ENCODE measurements at places on chromosomes 6 and 20. TPM values are rescaled to one million over a fixed set of nuclear protein-coding genes. Genes with fewer than 3 reads are reported as not detected.

- peaks cover 4% of the 10 kb centered on the region for H3K4me1 ChIP-seq
- peak within 1 kb of the TSS; percentile 71 for H3K27ac ChIP-seq
- peak; percentile 22 for DNase-seq
These were observed at the start of gene HLA-DOA for GRCh38 chr6:33008944-33009861. HLA-DOA (minus strand) TSS chr6:33009591.

SYCP2L gene
- total RNA-seq = 1.3 TPM

HCRTR2 gene
- total RNA-seq = not detected

RIPOR3 gene
- total RNA-seq = 2.4 TPM

DNA sequence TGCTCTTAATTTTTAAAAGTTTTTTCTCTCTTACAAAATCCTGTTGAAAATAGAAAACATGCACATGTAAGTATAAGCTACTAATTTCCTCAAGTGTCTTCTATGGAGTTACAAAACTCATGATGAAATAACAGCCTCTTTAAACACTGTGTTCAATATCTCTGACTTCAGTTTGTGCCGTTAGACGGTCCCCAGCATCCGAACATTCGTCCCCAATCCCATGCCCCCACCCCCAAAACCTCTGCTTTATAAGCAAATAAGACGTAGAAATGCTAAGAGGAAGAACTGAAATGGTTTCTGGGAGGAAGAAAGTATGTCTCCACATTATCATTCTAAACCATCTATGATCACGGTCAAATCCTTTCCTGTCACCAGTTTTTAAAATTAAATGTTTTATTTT lies 31.7 kb upstream of the MYB start:
- no peaks in the 10 kb centered on the region for H3K27me3 ChIP-seq
- no peak overlapping the region for H3K27ac ChIP-seq
- no peaks in the 10 kb centered on the region for H3K36me3 ChIP-seq

GRCh38 chr6:35508027-35508426 lies 4.7 kb downstream of the TULP1 start:
- no peaks in the 10 kb centered on the region for H3K27me3 ChIP-seq
- H3K27ac ChIP-seq = no peak overlapping the region
- H3K4me3 ChIP-seq = no peak overlapping the region
- H3K36me3 ChIP-seq = no peaks in the 10 kb centered on the region
- no peaks in the 10 kb centered on the region for H3K4me1 ChIP-seq

- no peak overlapping the region for H3K27ac ChIP-seq
- H3K4me1 ChIP-seq = no peaks in the 10 kb centered on the region
- DNase-seq = no peak
These were observed 64.2 kb downstream of the STK35 start for GRCh38 chr20:2165871-2166270.

DNA sequence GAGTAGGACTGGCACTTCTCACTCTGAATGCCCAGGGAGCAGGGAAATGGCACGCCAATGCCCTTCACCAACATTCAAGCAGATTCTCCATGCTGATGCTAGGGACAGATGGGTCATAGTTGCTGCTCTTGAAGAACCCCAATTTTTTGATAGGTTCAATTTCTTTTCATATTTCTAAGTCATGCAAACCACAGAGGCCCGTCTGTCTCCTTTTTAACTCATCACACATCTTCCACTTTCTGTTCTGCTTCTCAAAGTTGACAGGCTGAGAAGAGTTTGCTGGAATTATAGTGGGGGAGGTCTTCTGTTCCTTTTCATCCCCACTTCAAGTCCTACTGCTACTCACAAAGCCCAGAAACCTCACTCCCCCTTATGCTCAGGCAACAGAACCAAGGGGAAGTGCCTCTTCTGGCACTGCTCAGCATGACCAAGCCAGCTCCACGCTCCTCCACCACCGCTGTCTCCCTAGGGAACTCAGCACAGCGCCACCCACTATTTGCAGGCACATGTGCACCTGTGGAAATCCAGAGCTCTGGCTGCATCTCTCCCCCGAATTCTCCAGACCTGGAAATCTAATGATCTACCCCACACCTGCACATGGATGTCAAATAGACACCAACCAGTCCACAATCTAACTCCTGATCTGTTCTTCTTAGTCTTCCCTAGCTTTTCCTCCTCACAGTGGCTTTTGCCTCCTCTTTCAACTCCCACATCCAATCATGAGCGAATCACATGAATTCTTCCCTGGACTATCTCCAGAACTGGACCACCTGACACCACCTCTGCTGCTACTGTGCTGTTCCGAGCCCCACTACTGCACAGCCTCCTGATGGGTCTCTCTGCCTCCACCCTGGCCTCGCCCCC lies 10.7 kb downstream of the ZBTB24 start:
- no peaks in the 10 kb centered on the region for H3K27me3 ChIP-seq
- H3K36me3 ChIP-seq = peaks cover 97% of the 10 kb centered on the region
- H3K4me3 ChIP-seq = no peak overlapping the region
- no peaks in the 10 kb centered on the region for H3K4me1 ChIP-seq

CD109 gene
- total RNA-seq = 30.5 TPM

GRCh38 chr6:169165561-169166300 lies 87.9 kb downstream of the THBS2 start:
- H3K27me3 ChIP-seq = peaks cover 4% of the 10 kb centered on the region
- no peaks in the 10 kb centered on the region for H3K36me3 ChIP-seq
- no peak overlapping the region for H3K4me3 ChIP-seq
- no peaks in the 10 kb centered on the region for H3K4me1 ChIP-seq

DNA sequence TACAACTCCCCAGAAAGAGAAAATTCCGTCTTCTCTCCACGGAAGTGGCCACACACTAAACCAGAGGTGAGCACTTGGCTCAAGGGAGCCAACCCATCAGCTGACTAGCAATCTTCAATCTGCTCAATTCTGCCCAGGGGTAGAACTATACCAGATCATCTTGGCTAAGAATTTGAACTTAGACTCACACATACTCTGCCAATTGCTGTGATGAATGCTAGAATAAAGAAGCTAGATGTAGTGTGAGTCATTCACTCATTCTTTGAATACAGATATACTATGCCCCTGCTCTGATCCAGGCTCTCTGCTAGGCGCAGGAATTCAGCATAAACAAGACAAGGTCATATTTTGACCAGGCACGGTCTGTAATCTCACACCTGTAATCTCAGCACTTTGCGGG lies 147.9 kb upstream of the SHLD1 start:
- DNase-seq = no peak
- H3K27me3 ChIP-seq = no peaks in the 10 kb centered on the region
- peaks cover 33% of the 10 kb centered on the region for H3K4me1 ChIP-seq
- H3K36me3 ChIP-seq = peaks cover 58% of the 10 kb centered on the region
- no peak overlapping the region for H3K4me3 ChIP-seq

DNA sequence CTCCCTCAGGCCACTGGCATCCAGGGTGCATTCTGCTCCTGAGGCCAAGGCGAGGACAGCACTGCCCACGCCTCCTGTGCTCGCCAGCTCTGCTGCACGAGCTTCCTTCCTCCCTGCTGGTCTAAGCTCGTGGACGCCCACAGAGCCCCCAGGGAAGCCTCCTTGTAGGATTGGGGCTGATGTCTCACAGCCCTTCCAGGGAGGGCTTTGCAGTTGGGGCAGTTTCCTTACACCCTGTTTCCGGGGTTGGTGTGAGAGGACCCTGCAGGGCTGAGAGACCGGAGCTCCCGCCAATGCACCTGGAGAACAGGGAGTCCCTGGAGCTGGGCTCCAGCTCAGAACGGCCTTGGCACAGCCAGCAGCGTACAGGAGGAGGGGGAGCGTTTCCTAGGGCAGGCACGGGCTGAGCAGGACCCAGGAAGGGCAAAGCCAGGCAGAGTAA lies 172.4 kb upstream of the PDE10A start:
- H3K36me3 ChIP-seq = no peaks in the 10 kb centered on the region
- no peak overlapping the region for H3K27ac ChIP-seq
- peak; percentile 48 for DNase-seq
- no peaks in the 10 kb centered on the region for H3K4me1 ChIP-seq

RAB44 gene
- total RNA-seq = not detected

DNA sequence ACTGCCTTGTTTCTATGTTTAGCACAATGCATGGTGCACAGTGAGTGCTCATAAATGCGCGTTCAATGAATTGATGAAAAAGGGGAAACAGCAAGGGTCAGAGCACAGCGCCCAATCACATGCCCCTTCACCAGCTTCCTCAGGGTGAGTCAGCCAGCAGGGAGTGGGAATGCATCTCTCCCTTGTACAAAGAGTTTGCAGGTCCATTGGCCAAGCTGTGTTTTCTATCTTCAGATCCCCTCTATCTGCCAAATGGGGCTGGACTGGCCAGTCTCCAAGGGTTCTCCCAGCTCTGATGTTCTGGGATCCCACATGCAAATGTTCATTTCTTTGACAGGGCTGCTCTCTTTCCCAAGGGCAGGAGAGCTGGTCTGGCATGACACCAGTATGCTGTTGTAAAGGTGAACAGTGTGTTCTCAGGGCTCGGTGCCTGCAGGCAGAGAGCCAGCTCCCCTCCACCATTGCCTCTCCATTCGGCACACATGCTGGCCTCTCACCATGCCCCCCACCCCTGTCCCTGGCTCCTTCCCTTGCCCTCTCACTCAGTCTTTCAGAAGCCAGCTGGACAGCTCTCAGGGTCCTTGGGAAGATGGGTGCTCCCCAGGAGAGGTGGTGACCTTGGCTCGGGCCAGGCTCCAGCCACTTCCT lies 25.0 kb downstream of the ANGPT4 start:
- no peak overlapping the region for H3K4me3 ChIP-seq
- peak; percentile 75 for DNase-seq
- H3K27me3 ChIP-seq = no peaks in the 10 kb centered on the region
- H3K36me3 ChIP-seq = no peaks in the 10 kb centered on the region
- peaks cover 13% of the 10 kb centered on the region for H3K4me1 ChIP-seq

- H3K36me3 ChIP-seq = no peaks in the 10 kb centered on the region
- no peak for DNase-seq
- peaks cover 5% of the 10 kb centered on the region for H3K4me1 ChIP-seq
- no peaks in the 10 kb centered on the region for H3K27me3 ChIP-seq
- H3K27ac ChIP-seq = no peak overlapping the region
- no peak overlapping the region for H3K4me3 ChIP-seq
These were observed 4.4 kb upstream of the STX16 start for GRCh38 chr20:58646703-58647102.

- no peak overlapping the region for H3K4me3 ChIP-seq
- no peaks in the 10 kb centered on the region for H3K27me3 ChIP-seq
These were observed 174.1 kb downstream of the CARMIL1 start for GRCh38 chr6:25453288-25453687.

DNA sequence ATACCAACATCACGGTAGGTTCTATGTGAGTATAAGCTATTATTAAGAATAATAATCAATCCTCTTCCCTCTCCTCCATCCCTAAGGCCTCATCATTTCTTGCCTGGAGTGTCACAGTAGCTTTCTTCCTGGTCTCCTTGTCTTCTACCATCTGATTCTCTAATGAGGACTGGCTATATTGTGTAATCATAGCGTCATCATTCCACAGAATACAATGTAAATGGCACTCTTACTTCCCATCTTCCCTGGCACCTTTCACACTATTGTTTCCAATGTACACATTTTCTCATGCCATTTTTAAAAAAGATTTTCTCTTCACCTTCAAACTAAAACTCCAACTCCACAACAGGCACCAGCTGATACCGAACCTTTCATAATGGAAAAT lies 2.2 kb upstream of the BTN3A2 start:
- no peaks in the 10 kb centered on the region for H3K36me3 ChIP-seq
- peaks cover 12% of the 10 kb centered on the region for H3K4me1 ChIP-seq
- no peak overlapping the region for H3K4me3 ChIP-seq
- H3K27me3 ChIP-seq = no peaks in the 10 kb centered on the region
- no peak for DNase-seq

FOXF2 gene
- not detected for total RNA-seq

- no peak for DNase-seq
- H3K27me3 ChIP-seq = no peaks in the 10 kb centered on the region
- no peak overlapping the region for H3K27ac ChIP-seq
- no peaks in the 10 kb centered on the region for H3K4me1 ChIP-seq
- no peak overlapping the region for H3K4me3 ChIP-seq
These were observed 727.6 kb downstream of the PTPRT start for GRCh38 chr20:42461965-42462593.

SLC22A7 gene
- not detected for total RNA-seq

DNA sequence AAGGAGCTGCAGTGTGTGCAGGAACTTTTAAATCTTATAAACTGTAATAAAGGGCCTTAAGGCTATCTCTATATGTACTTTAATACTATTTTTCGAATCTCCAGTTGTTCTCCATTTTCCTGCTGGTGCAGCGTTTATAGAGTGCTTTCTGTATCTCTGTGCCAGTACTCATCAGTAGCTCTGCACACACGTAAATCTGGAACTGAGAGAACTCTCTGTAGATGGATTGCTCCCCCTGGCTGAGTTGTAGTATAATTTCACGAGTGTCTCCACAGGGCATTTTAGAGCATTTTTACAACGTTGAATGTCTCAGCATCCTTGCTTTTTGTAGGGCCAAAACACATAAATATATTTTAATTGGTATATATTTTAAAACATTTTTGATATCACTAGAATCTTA lies 256.5 kb downstream of the TRDN start:
- DNase-seq = no peak
- H3K27me3 ChIP-seq = no peaks in the 10 kb centered on the region
- H3K27ac ChIP-seq = no peak overlapping the region
- no peak overlapping the region for H3K4me3 ChIP-seq

DNA sequence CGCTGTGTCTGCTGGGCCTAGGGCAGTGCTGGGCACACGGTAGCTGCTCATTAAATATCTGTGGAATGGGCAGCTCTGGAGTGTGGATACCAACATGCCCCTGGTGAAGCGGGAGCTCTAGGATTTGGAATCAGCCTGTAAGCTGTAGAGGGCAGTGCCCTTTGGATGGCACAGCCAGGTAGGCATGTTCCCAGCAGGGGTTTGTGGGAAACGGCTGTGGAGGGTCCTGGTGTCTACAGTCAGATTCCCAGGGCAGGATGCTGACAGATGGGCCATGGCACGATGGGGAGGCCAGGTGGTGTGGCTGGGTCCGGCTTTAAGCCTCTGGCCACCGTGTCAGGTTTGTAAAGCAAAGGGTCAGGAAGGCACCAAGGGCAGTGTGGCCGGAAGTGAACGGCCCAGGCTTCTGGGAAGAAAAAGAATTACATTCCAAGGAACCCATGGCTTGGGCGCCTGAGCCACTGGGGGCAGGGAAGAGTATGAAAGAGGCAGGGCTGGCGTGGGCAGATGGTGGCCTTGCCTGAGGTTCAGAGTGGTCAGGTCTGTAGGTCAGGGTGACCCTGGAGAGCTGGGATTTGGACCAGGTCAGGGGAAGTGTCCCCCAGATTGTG lies 44.8 kb downstream of the UBE2V1 start:
- H3K36me3 ChIP-seq = no peaks in the 10 kb centered on the region
- peaks cover 11% of the 10 kb centered on the region for H3K4me1 ChIP-seq
- H3K27ac ChIP-seq = no peak overlapping the region
- no peaks in the 10 kb centered on the region for H3K27me3 ChIP-seq
- no peak for DNase-seq

SLC22A23 gene
- 4.9 TPM for total RNA-seq

GRCh38 chr6:170535004-170535403 lies 18.1 kb downstream of the PSMB1 start:
- no peak overlapping the region for H3K4me3 ChIP-seq
- no peaks in the 10 kb centered on the region for H3K4me1 ChIP-seq
- no peaks in the 10 kb centered on the region for H3K27me3 ChIP-seq

DNA sequence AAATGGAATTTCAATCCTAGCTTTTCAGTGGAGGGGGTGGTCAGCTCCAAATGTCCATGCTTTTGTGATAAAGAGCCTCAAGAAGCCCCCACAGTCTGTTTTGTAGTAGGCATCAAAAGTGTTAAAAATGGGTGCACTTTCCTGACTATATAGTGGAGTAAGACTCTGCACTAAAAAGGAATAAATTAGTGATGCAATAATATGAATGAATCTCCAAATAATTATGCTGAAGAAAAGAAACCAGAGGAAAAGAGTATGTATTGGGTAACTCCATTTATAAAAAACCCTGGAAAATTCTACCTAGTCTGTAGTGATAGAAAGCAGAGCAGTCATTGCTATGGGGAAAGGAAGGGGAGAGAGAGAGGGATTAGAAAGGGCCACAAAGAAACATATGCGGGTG lies 310.4 kb upstream of the SUPT3H start:
- no peak overlapping the region for H3K4me3 ChIP-seq
- no peak overlapping the region for H3K27ac ChIP-seq
- no peaks in the 10 kb centered on the region for H3K27me3 ChIP-seq
- DNase-seq = no peak

Measured in heart left ventricle (tissue), 16 donors.